ENCODE measurements at places on chromosomes 7 and 10.

DNA sequence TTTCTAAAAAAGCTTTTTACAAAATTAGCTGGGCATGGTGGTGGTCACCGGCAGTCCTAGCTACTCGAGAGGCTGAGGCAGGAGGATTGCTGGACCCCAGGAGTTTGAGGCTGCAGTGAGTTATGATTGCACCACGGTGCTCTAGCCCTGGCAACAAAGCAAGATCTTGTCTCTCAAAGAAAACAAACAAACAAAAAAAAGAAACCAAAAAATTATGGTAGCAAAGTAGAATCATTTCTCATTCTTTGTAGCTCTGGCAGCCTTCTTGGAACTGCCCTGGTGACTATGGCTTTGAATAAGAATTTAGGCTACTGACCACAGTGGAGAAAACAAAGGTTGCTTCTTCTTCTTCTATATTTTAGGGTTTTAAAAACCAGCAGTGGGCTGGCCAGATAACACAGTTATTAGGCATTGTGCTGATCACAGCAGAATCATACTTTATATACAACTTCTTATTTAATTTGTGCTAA, 41.9 kb upstream of the PRKAR2B start:
- DNase-seq = no peak

DNA sequence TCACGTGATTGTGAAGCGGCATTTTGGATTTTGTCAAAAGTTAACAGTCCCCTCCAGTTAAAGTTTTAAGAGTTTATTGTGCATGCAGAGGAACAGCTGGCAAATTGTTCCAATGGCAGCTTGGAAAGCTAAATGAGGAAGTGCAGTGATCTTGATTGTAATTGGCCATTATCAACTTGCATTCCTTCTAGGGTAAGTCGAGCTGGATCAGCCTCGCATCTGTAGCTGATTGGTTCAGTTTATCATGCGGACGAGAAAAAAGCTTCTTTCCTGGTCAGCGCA, 566 bp downstream of the ZNF789 start:
- no peak for DNase-seq

- DNase-seq = no peak
Observed at GRCh38 chr10:131350245-131350644, 38.7 kb upstream of the TCERG1L start.

- DNase-seq = no peak
Observed at GRCh38 chr10:74227697-74228424, 76.8 kb downstream of the ADK start.

- no peak for DNase-seq
Observed at GRCh38 chr7:45662018-45662417, 87.8 kb downstream of the ADCY1 start.

- no peak for DNase-seq
Observed at GRCh38 chr10:99981581-99982199, 28.1 kb downstream of the DNMBP start.

DNA sequence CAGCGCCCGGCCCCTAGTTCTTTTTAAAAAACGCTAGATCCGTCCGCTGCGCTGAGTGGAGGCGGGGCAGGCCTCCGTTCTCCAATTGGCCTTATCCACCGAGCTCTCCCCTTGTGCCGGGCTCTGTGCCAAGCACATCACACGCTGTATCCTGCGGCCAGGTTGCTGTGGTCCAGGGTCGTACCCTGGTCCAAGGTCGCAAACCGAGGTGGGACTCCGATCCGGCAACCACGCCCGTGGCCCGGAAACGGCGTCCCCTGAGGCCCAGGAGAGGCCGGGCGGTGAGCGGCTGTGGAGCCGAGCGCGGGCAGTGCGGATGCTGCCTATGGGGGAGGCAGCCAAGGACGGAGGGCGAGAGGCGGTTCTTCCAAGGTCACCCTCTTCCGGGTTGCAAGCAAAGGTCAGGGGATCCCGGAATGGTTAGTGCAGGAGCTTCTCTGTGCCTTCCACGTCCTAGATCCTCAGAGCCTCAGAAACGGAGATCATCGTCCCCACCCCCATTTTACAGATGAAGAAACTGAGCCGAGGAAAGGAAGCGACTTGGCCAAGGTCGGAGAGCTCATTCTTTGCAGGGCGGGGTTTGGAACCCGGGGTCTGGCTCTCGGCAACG, 72.4 kb upstream of the LRRC4 start:
- no peak for DNase-seq

- no peak for DNase-seq
Observed at GRCh38 chr7:47534322-47535034, 47.4 kb downstream of the TNS3 start.

- DNase-seq = peak; percentile 24
Observed at GRCh38 chr7:75776295-75776971, 4.4 kb upstream of the CCL26 start.

DNA sequence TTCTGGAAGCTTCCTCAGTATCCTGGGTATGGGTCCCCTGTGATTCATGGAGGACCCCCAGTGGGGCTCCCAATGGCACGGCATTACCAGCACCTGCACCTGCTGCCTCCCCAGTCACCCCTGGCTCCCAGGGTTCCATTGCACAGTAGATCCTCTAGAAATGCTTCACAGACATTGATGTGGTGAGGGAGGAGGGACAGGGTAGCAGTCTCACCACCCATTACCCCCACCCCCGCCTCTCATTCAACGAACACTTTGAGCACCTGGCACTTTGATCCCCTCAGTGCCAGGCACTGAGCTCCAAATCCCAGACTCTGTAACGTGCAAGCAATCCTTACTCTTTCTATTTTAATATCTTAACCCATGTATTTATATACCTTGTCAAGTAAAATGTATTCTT, 26.8 kb upstream of the PSAP start:
- DNase-seq = no peak

DNA sequence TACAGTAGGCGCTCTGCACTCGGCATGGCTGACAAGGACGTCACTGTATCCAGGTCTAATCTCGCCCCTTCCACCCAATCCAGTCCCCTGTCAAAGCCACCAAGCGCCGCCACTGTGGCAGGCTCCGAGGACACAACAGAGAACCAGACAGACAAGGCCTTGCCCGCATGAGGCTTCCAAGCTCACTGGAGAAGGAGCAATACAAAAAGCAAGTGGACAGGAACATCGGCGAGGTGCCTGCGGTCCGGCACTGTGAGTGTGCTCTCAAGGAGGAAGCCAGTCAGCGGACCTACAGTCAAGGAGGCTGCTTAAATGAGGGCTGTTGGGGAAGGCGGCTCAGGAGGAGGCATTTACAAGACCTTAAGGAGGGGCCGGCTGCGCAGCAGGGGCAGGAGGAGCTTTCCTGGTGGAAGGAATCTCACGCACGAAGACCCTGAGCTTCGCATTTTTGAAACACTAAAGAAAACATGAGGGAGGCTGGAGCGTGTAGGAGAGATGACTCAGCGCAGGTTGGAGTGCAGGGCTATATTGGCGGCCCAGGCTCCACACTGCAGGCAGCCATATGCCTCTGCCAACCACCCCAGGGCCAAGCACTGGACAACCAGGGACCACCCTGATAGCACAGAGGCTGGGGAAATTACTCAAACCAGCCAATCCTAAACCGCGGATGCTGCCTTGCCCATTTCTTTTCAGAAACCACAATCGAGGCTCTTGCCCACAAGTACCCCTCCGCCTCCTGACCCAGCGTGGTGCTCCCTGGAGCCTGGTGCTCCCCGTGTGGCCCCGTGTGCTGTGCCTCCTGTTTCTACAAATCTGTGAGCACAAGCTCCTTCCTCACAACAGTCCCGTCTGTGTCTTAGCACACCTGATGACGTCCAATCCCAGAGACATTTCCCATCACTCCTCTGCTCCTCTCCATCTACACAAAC, 28.9 kb downstream of the GNA12 start:
- DNase-seq = no peak

DNA sequence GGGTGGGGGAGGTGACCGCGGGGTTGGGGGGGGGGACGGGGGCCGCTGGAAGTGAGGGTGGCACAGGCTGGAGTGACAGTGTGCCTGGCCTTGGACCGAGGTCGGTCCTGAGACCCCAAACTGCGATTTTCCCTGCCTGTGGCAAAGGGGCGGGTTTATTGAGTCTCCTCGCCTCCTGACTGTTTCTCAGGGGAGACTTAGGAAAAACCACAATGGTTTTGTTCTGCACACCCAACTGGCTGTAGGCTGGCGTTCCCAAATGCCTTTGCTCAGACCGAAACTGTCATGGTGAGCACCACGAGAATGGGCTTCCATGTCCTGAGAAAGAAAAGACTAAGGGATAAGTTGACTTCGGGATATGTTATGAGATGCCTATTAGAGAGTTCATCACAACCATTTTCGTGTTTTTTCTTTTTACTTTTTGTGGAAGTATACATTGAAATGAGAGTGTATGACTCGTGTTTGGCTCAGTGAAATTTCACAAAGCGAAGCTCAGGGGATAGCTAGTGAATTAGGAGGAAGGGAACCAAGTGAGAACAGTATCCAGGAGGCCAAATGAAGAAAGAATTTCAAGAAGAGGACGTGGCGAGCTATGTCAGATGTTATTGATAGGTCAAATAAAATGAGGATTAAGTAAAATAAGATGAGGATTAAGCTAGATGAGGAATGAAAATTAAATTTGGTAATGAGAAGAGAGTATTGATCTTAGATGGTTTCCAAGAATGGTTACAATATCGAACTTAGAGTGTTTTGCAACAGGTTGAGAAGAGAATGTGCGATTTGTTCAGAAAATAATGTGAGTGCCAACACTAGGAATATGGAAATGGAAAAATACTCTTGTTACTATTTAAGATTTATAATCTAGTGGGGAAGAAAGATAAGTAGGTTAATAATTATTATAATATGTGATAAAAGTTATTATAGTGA, 918 bp downstream of the NET1 start:
- no peak for DNase-seq

- DNase-seq = no peak
Observed at GRCh38 chr7:143374561-143374960, 6.6 kb upstream of the ZYX start.

GRCh38 chr10:87860156-87860795, 3.1 kb downstream of the KLLN start:
- no peak for DNase-seq

DNA sequence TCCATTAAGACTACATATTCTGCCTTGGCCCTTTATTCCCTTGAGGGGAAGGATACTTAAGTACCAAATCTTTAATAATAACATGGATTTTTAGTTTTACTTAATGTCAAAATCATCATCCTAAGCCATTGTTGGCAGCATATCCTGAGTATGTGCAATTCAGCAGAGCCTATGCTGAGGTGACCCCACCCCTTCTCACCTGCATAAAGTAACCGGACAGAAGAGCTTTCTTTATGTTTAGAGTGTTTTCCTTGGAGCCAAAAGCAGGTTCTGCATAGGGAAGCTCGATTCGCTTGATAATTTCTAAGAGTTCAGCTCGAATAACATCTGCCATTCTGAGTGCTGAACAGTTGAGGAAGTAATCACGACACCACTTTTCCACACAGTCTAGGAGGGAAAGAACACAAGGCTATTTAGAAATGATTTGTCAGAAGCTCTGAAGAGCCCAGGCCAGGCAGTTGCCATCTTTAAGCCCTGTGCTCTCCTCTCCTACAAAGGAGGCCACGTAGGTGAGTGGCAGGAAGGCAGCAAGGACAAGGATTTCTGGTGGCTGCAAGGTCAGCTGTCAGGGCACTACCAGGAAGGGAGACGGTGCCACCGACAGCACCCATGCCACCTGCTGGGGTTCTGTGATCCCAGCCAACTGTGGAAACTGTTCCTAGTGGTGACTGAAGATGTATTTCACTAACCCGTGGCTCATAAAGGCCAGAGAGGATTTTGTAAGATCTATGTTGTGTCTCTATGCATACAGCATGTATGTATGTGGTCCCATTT, 15.6 kb downstream of the BCCIP start:
- no peak for DNase-seq

DNA sequence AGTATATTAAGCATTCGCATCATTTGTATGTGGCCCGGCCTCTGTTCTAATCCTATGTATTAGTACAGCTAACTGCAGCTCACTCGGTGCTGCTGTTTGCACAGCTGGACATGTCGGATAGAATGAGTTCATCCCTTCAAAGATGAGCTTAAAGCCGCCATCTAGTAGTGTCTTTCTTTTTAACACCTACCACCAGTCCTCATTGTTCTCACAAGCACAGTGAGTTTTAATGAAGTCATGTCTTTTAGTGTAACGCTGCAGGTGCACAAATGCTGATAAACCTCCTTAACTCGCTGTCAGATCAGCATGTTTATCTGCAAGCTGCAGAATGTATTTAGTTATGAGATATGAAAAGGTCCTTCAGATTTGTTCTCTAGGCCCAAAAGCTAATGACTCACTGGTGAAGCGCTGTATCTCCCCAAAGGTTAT, 247.5 kb downstream of the MTERF1 start:
- DNase-seq = no peak
